ENCODE measurements at places on chromosomes 11 and 22. TPM values are rescaled to one million over a fixed set of nuclear protein-coding genes. Genes with fewer than 3 reads are reported as not detected.

MEI1 gene
- 64.4 TPM for total RNA-seq

GRCh38 chr11:132728026-132728425 lies 804.3 kb downstream of the OPCML start:
- DNase-seq = no peak

AHNAK gene
- 320 TPM for total RNA-seq

GRCh38 chr22:20657963-20658362 lies 116.0 kb upstream of the SERPIND1 start:
- no peak for DNase-seq

DNA sequence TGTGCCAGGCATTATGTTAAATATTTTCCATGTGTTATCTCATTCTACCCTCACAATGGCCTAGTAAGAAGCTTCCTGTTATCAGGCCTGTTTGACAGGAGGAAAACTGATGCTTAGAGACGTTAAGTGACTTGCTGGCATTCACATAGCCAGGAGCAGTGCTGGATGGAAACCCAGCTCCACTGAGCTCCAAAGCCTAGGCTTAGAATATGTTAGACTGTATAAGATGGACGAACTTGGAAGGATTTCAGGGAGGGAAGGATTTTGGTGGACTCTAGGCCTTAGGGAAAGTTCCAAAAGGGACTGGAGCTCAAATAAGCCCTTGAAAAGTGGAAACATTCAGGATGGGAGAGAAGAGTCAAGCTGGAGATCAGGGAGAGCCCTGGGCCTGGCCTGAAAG lies 2.1 kb downstream of the CD44 start:
- DNase-seq = no peak

OR51B5 gene
- total RNA-seq = 0.30 TPM

GRCh38 chr11:116539836-116540418 lies 232.9 kb downstream of the BUD13 start:
- no peak for DNase-seq

GAB2 gene
- total RNA-seq = 10.7 TPM

GRCh38 chr11:13603661-13604060 lies 64.8 kb upstream of the FAR1 start:
- DNase-seq = no peak

DNA sequence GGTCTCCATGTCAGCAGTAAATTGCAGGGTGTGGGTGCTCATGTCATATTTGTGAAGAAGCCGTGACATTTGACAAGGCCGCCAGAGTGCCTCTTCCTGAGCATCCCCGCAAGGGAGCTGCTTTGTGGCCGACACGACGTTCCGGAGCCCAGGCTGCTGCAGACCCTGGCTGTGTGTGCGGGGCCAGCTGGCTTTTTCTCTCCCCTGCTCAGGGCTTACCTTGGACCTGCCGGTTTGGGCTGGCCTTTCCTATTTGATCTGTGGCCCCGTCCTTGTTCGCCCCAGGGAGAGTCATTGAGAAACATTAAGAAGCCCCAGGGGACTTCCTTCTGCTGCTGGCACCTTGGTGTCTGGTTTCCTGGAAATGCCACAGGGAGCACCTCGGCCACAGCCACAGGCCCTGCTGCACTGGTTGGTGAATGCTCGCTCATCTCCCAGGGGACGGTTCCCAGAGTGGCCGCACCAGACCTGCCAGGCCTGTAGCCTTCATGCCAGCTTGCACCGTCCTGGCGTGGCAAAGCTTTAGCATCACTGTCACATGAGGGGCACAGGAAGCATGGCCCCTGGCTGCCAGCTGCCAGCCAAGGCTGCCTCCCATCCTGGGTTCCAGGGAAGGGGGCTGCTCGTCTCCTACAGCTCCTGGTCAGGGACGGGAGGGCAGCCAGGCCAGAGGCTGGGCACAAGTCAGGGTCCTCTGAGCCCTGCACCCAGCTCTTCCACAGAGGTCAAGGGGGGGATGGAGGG lies 5.4 kb downstream of the GRK2 start:
- DNase-seq = peak; percentile 85

DNA sequence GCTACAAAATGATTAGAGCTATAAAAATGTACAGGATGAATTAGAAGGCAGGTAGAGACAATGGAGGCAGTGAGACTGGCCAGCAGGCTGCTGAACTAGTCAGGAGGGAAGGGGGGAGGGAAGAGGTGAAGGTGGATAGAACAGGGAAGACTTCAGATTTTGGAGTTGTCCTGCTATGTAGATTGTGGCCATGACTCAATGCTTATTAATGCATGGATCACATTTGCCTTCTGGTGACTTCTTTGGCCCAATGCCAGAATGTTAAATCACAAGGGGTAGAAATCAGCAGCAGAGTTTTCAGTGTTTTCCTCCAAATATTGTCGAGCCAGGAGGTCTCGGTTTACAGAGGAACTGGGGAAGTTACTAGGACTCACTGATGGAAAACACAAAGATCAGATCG lies 346.6 kb downstream of the AASDHPPT start:
- no peak for DNase-seq

GRCh38 chr11:8870411-8871170 lies 40.4 kb upstream of the AKIP1 start:
- DNase-seq = no peak

GRCh38 chr11:74465291-74465708 lies 2.0 kb downstream of the KCNE3 start:
- no peak for DNase-seq

DNA sequence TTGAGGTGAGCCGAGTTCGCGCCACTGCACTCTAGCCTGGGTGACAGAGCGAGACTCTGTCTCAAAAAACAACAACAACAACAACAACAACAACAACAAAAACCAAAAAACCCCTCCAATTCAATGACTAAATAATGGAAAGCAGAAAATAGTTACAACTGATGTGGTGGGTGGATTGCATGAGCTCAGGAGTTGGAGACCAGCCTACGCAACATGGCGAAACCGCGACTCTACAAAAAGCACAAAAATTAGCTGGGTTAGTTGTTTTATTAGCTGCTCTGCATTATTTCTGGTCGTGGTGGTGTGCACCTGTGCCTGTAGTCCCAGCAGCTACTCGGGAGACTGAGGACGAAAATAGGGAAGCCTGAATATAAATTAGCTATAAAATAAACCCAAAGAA lies 2.6 kb upstream of the PATL1 start:
- no peak for DNase-seq

GRCh38 chr11:1218788-1219445 lies 3.9 kb upstream of the MUC5B start:
- no peak for DNase-seq

LARGE1 gene
- 0.70 TPM for total RNA-seq

TXNRD2 gene
- total RNA-seq = 18.6 TPM

RTCB gene
- total RNA-seq = 36.0 TPM

PGA4 gene
- not detected for total RNA-seq

- DNase-seq = no peak
These were observed 67.0 kb downstream of the BCL2L13 start for GRCh38 chr22:17705546-17705945.

- no peak for DNase-seq
These were observed 1.4 kb upstream of the NR1H3 start for GRCh38 chr11:47256374-47256773.

GRCh38 chr11:66918741-66919140 lies 39.4 kb downstream of the PC start:
- no peak for DNase-seq

GRCh38 chr11:34331736-34332135 lies 26.1 kb downstream of the ABTB2 start:
- DNase-seq = no peak

RAB39A gene
- total RNA-seq = not detected

RAC2 gene
- total RNA-seq = 180 TPM
